Germinal center (tissue), 1 donor: ENCODE measurements at places on chromosomes 16 and 17.

GRCh38 chr17:30309591-30309990 is 17.8 kb upstream of the BLMH start:
- no peak for DNase-seq

GRCh38 chr17:7191571-7192270 is 12.6 kb upstream of the ASGR1 start:
- DNase-seq, result no peak

GRCh38 chr16:23207485-23207884 is 24.9 kb downstream of the SCNN1G start:
- DNase-seq, result no peak

GRCh38 chr16:69618307-69618706 is 52.5 kb downstream of the NFAT5 start:
- no peak for DNase-seq

DNA sequence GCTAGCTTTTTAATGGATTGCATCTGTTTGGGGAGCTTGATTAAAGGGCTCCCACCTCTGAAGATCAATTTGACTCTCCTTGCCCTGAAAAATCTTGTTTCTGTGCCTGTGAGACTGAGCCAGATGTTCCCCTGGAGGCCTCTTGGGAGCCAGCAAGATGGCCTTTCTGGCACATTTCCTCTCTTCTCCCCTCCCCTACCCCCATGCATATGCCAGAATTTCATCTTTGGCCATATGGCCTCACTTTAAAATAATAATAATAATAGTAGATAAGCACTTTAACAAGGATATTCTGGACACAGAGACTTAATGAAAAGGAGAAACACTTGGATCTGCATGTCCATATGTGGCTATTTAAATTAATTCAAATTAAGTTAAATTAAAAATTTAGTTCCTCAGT is 144.1 kb upstream of the CES5A start:
- DNase-seq, result no peak

- no peak for DNase-seq
Observed at GRCh38 chr16:30457256-30457655, 11.6 kb upstream of the SEPHS2 start.

- DNase-seq, result no peak
Observed at GRCh38 chr16:47571049-47571448, 109.9 kb downstream of the PHKB start.
